ENCODE measurements at places on chromosomes 13 and 19. TPM values are rescaled to one million over a fixed set of nuclear protein-coding genes. Genes with fewer than 3 reads are reported as not detected.

URAD gene
- total RNA-seq, result not detected

SIGLEC5 gene
- not detected for total RNA-seq

JSRP1 gene
- 0.15 TPM for total RNA-seq

MTRF1 gene
- total RNA-seq, result 10.6 TPM

MEGF8 gene
- 65.5 TPM for total RNA-seq

CYP4F8 gene
- not detected for total RNA-seq

C5AR2 gene
- not detected for total RNA-seq

SUCLA2 gene
- total RNA-seq, result 48.1 TPM

FXYD3 gene
- total RNA-seq, result not detected

DCT gene
- total RNA-seq, result 0.17 TPM

ALOX5AP gene
- total RNA-seq, result 0.29 TPM

PPFIA3 gene
- 1.5 TPM for total RNA-seq

NMRK2 gene
- not detected for total RNA-seq

FOXO1 gene
- 0.83 TPM for total RNA-seq

BST2 gene
- 0.99 TPM for total RNA-seq

Data from smooth muscle cell of trachea (primary cell).